ENCODE measurements at places on chromosomes 6 and 20.

DNA sequence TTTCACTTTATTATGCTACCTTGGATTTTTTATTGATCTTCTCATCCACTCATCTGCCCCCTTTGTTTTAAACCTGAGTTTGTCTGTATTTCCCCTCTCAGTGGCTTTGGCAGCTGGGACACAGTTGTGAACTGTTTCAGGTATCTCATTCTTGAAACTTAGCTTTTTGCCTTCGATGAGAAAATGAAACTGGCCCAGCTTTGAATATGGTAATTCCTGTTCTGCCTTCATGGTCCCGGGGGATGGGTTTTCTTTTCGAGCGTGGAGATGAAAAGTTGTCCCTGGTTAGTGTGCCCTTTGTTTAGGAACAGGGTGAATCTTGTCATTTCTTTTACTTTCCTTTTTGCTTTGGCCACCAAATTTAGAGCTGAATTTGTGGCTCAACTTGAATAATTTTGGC is 25.6 kb downstream of the DHX35 start:
- no peak for DNase-seq

GRCh38 chr6:25004357-25004756 is 68.6 kb upstream of the RIPOR2 start:
- DNase-seq = no peak

- no peak for DNase-seq
Observed at GRCh38 chr20:53757472-53757913, 163.9 kb upstream of the ZNF217 start.

DNA sequence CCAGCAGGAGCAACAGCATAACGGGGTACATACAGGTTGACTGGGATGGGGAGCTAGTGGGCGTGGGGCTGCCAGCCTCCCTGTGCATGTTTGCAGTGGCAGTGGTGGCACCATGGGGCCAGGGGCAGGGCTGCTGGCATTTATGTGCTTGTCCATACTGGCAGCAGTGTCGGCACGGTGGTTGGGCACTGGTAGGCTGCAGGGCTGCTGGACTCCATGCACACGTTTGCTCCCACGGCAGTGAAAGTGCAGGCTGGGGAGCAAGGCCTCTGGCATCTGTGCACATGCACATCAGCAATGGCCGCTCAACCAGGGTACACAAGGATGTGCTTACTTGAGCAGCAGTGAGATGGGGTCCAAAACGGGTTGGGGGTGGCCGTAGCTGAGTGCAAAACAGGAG is 159.5 kb upstream of the KHDRBS2 start:
- no peak for DNase-seq

DNA sequence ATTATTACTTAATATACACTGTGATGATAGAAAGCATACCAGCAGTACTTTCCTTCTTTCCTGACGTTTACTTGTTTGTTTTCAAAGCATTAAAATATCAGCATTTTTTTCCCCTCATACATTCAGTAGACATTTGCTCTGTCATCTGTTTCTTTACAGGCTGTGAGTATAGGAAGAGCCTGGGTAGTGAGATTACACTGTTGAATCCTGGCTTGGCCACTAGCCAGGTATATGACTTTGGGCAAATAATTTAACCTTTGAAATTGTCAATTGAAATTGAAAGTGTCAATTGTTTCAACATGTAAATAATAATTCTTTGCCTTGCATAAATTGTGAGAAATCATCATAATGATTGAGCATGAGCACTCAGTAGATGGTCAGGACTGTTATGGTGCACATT is 336.2 kb downstream of the CDKAL1 start:
- no peak for DNase-seq

GRCh38 chr6:143276436-143276835 is 174.1 kb downstream of the ADAT2 start:
- no peak for DNase-seq

GRCh38 chr6:111805511-111806164 is 67.6 kb downstream of the FYN start:
- no peak for DNase-seq

- no peak for DNase-seq
Observed at GRCh38 chr20:57007171-57007540, 259.3 kb downstream of the BMP7 start.

- DNase-seq = no peak
Observed at GRCh38 chr6:32597024-32597423, 7.4 kb upstream of the HLA-DRB1 start.

GRCh38 chr6:105036351-105036750 is 79.4 kb downstream of the LIN28B start:
- DNase-seq = no peak

GRCh38 chr6:14017626-14018475 is 93.1 kb downstream of the RNF182 start:
- DNase-seq = no peak

GRCh38 chr6:141415896-141416295 is 716.8 kb upstream of the GJE1 start:
- DNase-seq = no peak

DNA sequence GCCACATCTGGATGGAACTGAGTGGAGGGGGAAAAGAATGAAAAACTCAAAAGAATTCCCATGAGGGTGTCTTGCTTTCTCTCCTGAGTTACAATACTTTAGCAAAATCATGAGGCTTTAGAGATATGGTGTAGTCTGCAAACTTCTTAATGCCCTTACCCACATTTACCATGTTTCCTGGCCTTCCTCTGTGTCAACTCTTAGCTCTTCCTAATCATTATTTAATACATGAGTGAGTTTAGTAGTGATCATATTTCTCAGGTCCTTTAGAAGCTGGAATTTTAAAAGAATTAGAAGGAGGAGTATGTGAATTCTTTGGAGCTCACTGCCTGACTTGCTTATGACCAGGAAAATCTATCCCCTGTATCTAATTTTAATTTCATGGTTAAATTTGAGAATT is 39.0 kb downstream of the STX11 start:
- no peak for DNase-seq

DNA sequence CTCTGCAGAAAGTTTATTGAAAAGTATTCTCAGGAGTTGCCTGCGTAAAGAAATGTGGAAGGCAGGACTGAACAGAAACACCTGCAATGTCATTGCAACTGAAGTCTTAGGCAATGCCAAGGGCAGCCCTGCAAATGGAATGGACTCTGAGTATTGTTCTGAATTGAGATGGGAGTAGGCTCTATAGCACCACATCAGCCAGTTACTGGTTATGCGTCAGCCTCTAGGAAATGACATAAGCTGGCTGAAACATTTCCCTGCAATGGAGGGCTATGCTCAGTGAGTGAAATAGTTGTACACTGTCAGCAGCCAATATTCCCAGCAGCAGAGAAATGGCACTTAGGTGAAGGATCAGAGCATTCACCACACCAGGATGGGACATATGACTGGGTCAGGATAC is 13.8 kb upstream of the GJE1 start:
- no peak for DNase-seq

DNA sequence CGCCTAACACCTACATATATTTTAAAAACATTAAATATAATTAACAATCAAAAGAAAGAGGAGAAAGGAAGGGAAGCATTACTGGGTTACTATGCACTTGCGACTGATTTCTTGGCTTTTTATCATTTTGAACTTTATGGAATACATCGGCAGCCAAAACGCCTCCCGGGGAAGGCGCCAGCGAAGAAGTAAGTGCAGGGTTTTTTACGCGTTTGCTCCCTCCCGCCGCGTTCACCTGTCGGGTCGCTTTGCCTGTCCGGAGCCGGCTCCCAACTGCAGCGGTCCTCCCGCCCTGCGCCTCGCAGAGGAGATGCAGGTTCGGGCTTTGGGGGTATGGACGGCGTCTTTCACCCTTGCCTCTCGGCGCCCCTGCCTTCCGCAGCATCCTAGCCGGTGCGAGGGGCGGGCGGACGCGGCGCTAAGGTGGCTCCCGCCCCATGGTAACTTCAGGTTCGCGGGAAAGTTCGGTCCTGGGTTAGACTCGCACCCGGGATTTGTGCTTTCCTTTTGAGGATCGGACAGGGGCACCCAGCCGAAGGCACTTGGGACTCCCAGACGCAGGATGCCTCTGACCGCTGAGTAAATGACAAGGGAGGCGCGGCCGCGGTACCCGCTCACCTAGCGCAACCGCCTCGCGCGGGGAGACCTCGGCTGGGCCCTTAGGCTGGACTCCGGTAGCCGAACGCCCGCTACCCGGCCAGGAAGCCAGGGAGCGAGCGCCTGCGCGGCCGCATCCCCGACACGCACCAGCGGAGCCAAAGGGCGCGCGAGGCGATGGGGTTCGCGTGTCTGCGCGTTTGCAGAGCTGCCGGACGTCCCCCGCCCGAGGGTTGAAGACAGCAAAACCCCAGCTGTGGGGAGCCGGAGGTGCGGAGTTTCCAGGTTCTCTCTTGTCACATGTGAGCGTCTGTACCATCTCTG is 891 bp downstream of the RSPO3 start:
- no peak for DNase-seq

GRCh38 chr6:12294851-12295536 is 4.8 kb downstream of the EDN1 start:
- DNase-seq = no peak

DNA sequence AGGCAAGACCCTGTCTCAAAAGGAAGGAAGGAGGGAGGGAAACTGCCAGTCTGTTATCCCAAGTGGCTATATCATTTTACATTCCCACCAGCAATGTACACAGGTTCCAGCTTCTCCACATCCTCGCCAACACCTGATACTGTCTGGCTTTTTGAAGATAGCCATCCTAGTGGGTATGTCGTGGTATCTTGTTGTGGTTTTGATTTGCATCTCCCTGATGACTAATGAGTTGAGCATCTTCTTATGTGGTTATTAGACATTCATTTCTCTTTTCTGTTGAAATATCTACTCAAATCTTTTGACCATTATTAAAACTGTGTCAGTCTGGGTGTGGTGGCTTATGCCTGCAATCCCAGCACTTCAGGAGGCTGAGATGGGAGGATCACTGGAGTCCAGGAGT is 47.9 kb upstream of the ARID1B start:
- no peak for DNase-seq

DNA sequence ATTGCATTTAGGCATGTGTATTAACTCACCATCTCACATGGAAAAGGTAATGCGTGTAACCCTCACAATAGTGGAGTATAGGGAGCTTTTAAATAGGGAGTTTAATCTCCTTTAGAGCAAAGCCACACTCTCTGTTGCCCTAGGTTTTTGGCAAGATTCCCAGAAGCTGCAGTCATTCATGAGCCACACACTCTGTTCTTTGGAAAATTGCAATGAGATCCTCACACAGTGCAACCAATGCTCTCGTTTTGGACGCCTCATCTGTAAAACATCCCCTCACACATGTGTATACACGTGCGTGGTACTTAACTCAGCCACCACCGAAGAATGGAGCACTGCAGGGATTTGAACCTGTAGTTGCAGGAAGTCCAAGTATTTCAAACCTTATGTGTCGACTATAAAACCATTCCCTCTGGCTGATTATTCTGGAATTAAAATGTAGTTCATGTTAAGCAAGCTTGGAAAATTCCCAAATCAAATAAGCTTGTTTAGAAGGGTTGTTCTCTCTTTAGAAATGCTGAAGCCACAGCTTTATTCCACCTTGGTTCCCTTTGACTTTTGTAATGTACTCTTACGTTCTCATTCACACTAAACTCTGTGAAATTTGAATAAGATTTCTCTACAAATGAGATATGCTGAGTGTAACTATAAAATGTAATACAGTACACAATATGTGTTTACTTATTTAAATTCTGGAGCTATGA is 489.8 kb upstream of the MANEA start:
- DNase-seq = no peak

GRCh38 chr20:36344517-36345132 is 38.5 kb downstream of the DLGAP4 start:
- DNase-seq = no peak

DNA sequence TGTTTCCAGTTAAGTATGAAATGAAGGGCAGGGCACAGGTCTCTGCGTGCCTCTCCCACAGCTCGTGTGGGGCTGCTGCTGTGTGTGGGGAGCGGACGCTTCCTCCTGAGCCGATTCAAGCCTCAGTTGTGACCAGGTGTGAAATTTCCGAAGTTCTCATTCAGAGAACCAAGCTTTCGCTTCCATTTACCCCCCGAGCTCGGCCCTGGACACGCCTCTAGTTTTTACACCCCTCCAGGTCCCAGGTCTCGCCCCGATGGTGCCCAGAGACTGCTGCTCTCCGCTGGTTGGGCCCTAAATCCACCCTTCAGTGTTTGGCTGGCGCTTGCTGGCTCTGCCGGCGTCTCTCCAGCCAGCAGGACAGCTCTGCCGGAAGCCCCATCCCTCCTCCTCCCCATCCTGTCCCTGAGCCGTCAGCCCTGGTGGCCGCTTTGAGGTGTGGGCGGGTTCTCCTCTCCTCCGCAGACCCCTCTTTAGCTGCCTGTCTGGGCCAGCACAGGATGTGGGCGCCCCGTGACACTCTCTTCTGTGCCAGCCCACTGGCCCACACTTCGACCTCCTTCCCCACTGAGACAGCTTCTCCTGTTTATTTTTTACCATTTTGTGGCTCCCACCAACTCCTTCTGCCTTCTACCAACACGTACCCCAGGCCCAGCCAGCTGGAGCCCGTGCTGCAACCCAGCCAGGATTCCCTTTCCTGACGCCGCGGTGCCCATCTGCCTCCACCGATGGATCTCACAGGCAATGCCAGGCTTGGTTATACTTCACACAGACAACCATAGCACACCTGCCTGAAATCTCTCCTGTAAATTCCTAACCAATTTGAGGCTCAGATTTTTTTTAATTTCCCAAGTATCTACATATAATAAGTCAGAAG is 142.8 kb downstream of the DLL1 start:
- DNase-seq = peak; percentile 30

- no peak for DNase-seq
Observed at GRCh38 chr6:14791526-14791925, 454.3 kb upstream of the JARID2 start.

DNA sequence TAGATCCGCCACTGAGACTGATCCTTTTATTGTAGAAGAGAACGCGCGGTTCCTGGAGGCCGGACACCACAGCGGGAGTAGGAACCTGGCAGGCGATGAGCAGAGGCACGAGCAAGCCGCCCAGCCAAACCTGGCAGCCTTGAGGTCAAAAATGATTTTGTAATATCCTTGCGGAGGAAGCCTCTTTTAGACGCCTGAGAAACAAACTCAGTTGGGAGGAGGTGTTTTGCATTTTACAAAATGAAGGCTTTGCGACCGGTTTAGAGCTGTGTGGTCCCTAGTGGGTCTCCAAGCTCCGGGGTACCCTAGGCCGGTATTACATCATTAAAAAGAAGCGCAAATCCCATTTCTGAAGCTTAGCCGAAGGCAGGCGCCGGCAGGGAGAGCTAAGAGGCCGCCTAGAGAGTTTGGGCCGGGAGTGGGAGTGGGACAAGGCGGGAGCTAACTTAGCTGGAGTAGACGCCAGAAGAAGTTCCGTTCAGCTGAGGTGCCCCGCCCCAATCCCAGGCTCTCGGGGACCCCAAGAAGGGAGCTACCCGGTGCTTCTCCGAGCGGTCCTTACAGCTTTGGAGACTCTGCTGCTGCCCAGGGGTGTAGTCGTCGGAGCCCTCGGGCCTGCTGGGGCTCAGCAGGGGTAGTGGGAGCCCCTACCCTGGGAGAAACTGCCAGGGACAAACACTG is 1.9 kb upstream of the TBX18 start:
- DNase-seq = no peak

DNA sequence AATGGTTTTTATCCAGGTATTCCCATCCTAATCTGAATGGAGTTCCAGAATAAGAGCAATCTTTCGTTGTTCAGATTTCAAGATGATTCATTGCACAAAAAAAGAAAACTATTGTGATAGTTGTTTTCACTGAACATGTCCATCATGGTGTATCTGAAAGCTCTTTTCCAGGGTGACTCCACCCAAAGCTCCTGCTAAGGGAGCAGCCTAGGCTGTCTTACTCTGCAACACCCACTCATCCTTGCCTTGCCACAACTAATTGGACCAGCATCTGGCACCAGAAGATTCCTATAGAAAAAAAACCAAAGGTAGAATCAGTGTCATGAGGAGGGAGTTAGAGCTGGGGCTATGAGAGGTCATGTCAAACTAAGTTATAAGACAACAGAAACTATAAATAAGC is 7.9 kb upstream of the SYNCRIP start:
- no peak for DNase-seq

GRCh38 chr6:7148100-7148822 is 40.5 kb downstream of the RREB1 start:
- DNase-seq = no peak
